ENCODE measurements at places on chromosomes 12 and 14. TPM values are rescaled to one million over a fixed set of nuclear protein-coding genes. Genes with fewer than 3 reads are reported as not detected.

GRCh38 chr12:83031196-83031595 is 344.5 kb downstream of the TMTC2 start:
- no peak for DNase-seq

SERPINA6 gene
- 11.2 TPM for polyA plus RNA-seq

- no peak for DNase-seq
These were observed 7.3 kb downstream of the ARHGAP9 start for GRCh38 chr12:57472391-57472790.

- no peak for DNase-seq
These were observed 3.7 kb downstream of the SMOC1 start for GRCh38 chr14:69882915-69883314.

GRCh38 chr12:50203691-50204090 is 36.5 kb upstream of the CERS5 start:
- DNase-seq = no peak

- DNase-seq = no peak
These were observed 71.8 kb downstream of the CCDC60 start for GRCh38 chr12:119406308-119406707.

- DNase-seq = peak; percentile 64
These were observed 414.5 kb downstream of the PCNX1 start for GRCh38 chr14:71321574-71322315.

- no peak for DNase-seq
These were observed 14.4 kb downstream of the PAPLN start for GRCh38 chr14:73251516-73252215.

MAP3K9 gene
- polyA plus RNA-seq = 4.9 TPM

LRFN5 gene
- 11.3 TPM for polyA plus RNA-seq

TAS2R9 gene
- not detected for polyA plus RNA-seq

- DNase-seq = no peak
These were observed 6.4 kb upstream of the CFAP251 start for GRCh38 chr12:121911824-121912585.

PMCH gene
- polyA plus RNA-seq = 0.42 TPM

DNA sequence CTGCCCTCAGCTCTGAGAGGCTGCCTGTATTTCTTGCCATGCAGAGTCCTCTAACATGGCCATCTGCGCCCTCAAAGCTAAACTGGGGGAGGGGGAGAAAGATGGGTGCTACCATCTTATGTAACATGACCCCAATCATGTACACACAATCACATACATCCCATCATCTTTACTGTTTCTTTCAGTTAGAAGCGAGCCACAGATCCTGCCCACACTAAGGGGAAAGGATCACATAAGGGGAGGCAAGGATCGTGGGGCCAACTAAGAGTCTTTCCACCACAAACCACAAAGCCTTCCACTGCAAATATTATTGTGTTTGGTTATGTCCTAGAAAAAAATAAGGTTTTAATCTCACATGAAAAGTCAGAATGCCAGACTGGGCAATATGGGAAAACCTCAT is 11.8 kb upstream of the AMN1 start:
- DNase-seq = no peak

GLIPR1L1 gene
- polyA plus RNA-seq = 0.65 TPM

BEGAIN gene
- polyA plus RNA-seq = 1.2 TPM

ENDOU gene
- polyA plus RNA-seq = 0.46 TPM

GRCh38 chr14:44497148-44497547 is 9.9 kb downstream of the FSCB start:
- DNase-seq = no peak

- DNase-seq = no peak
These were observed 74.6 kb downstream of the EGLN3 start for GRCh38 chr14:33876274-33876673.

DNA sequence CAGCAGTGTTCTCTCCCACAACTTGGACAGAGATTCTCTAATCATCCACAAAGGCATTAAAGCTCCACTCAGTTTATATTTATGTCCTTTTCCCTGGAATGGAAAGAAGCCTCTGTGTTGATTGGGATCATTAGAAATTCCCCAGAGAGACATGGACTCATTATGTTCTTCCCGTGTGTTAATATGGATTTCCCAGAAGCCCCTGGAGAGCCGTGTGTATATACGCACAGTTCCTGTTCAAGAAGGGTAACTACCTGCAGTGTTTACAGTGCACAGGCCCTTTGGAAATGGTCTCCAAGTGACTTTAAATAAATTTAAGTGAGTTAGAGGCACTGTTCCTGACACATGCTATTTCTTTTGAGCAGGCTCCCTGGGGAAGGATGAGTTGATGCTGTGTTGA is 428.0 kb upstream of the TMTC1 start:
- DNase-seq = no peak

SLCO1B1 gene
- polyA plus RNA-seq = not detected

DNA sequence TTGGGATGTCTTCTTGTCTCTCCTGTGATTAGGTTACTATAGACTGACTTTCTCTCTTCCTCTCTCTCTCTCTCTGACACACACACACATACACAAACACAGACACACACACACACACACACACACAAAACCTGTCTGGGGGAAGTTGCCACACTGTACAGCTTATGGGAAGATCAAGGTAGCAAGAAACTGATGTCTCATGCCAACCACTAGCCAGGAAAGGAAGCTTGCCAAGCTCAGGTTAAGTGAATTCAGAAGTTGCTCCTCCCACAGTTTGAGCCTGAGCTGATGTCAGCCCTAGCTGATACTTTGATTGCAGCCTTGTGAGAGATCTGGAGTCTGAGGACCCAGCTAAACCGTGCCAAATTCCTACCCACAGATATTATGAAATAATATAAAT is 67.1 kb downstream of the PPFIA2 start:
- DNase-seq = no peak

PRB2 gene
- polyA plus RNA-seq = not detected

DNA sequence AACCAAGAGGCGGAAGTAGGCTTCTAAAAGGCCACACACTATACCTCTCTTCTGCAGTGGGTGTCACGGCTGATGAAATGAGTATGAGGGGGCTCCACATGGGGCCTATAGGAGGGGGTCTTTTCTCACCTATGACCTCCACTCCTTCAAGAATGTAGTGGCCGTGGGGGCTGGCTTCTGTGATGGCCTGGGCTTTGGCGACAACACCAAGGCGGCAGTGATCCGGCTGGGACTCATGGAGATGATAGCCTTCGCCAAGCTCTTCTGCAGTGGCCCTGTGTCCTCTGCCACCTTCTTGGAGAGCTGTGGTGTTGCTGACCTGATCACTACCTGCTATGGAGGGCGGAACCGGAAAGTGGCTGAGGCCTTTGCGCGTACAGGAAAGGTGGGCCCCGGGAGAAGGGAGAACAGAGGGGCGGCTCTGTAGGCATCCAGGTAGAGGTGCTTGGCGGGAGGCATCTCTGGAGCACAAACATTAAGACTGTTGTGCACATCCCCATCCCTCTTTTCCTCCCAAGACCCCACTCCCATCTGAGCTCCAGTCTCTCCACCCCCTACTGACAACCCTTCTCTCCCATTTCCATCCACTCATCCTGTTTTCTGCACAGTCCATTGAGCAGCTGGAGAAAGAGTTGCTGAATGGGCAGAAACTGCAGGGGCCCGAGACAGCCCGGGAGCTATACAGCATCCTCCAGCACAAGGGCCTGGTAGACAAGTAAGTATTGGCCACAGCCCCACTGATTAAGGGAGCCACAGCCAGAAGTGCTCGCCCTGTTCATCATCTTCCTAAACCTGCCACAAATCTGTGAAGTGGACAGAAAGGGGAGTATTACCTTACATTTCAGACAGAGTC is 3.8 kb downstream of the GPD1 start:
- DNase-seq = no peak

PLXNC1 gene
- 9.0 TPM for polyA plus RNA-seq

DNA sequence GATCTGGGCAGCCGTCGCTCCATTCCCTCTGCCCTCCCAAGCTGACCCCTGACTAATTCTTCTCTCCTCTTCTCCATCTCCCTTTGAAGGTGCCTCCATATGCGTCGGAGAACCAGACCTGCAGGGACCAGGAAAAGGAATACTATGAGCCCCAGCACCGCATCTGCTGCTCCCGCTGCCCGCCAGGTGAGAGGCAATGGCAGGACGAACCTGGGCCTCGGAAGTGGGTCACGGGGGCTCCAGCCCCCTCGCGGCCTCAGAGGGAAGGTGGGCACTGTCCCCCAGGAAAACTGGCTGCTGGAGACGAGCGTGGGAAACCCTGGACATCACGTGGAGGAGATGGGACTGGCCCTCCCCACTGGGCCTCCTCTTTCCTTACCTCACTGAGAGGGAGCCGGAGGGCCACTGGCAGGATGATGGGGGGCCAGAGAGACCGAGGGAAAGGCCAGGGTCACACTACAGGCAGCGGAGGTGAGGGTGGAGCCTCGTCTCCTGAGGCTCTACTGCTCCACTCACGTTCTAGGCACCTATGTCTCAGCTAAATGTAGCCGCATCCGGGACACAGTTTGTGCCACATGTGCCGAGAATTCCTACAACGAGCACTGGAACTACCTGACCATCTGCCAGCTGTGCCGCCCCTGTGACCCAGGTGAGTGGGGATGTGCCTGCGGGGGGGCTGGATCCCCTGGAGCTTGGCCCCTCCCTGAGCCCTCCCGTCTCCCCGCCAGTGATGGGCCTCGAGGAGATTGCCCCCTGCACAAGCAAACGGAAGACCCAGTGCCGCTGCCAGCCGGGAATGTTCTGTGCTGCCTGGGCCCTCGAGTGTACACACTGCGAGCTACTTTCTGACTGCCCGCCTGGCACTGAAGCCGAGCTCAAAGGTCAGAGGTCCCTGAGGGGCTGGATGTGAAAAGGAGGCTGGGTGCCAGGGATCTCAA is 806 bp downstream of the LTBR start:
- DNase-seq = no peak
